ENCODE measurements at places on chromosomes 7 and 10. TPM values are rescaled to one million over a fixed set of nuclear protein-coding genes. Genes with fewer than 3 reads are reported as not detected.

DNA sequence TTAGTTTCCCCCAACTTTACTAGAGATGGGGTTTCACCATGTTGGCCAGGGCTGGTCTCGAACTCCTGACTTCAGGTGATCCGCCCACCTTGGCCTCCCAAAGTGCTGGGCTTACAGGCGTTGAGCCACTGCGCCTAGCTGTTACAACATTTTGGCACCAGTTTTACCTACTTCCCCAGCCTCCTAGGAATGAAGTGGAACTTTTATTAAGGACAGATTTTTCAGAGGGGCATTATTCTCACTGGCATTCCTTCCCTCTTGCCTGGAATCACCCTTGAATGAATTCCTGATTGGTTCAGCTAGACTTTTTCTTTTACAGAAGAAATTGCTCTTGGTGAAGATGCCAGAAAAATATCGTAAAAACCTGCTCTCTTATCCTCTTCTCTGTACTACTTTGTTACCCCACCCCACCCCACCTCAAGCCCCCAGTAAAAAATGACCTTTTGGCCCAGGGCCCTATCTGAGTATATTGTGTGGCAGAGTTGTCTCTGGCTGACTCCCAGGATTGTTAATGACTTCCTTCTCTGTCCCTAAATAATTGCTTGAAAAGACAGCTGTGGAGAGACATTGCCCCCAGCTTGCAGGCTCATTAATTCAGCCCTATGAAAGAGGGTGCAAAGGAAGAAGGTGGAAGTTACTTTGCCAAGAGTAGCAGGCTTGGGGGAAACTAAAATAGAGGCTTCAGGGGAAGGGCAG, 189.6 kb downstream of the AUTS2 start:
- H3K27ac ChIP-seq: no peak overlapping the region
- no peaks in the 10 kb centered on the region for H3K27me3 ChIP-seq
- no peaks in the 10 kb centered on the region for H3K4me1 ChIP-seq
- DNase-seq: no peak

DNA sequence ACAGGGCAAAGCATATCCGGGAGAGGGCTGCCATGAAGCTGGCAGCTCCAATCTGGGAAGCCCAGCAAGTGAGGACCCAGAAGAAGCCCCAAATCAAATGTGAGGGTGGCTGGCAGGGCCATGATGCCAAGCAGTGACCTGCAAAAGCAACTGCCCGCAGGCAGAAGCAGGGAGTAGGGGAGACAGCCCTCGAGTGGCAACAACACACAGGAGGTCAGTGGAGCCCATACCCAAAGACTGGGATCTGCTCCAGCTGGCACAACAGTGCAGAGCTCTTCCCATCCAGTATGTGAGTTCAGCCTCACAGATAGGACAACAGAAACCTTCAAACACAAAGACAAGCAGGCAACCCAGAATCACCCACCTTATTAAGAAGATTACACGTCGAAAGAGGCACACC, 45.0 kb downstream of the GRID1 start:
- H3K4me1 ChIP-seq: no peaks in the 10 kb centered on the region
- no peak for DNase-seq
- H3K36me3 ChIP-seq: no peaks in the 10 kb centered on the region
- H3K4me3 ChIP-seq: no peak overlapping the region
- H3K27me3 ChIP-seq: no peaks in the 10 kb centered on the region
- no peak overlapping the region for H3K27ac ChIP-seq

GRCh38 chr10:61376377-61376776, 76.8 kb downstream of the TMEM26 start:
- no peak for DNase-seq
- H3K27me3 ChIP-seq: no peaks in the 10 kb centered on the region
- no peaks in the 10 kb centered on the region for H3K4me1 ChIP-seq
- no peaks in the 10 kb centered on the region for H3K36me3 ChIP-seq

GRCh38 chr7:2288503-2288902, 25.7 kb downstream of the SNX8 start:
- DNase-seq: no peak
- H3K36me3 ChIP-seq: no peaks in the 10 kb centered on the region
- no peaks in the 10 kb centered on the region for H3K27me3 ChIP-seq
- H3K4me1 ChIP-seq: no peaks in the 10 kb centered on the region
- H3K4me3 ChIP-seq: no peak overlapping the region

The CYP2E1 gene
- total RNA-seq: 6.0 TPM

DNA sequence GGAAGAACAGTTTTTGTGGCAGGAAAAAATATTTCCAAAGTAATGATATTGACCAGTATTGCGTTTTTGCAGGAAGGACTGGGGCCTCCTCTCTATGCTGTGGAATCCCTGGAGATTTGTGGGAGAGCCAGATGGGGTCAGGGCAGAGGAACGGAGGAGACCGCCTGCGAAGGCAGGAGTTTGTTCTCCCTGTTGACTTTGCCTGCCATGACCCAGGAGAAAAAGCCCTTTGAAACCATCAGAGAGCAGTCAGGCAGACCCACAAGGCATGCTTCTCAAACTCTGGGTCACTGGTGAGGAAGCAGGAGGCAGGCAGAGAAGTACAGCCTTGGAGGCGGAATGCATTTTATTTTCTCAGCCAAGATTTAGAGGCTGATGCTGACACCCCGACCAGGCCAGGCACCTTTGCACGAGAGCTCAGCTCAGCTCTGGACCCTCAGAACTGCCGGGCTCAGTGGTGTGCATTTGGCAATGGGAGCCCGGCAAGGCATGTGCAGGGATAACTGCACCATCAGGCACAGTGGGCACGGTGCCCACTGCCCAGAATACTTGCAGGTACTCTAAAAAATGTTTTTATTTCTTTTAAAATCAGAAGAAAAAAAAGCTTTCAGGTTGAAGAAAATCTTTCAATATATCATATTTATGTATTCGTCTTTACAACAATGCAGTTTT, 410.4 kb downstream of the RPS24 start:
- H3K27ac ChIP-seq: no peak overlapping the region
- H3K4me3 ChIP-seq: no peak overlapping the region
- no peaks in the 10 kb centered on the region for H3K27me3 ChIP-seq
- H3K4me1 ChIP-seq: peaks cover 4% of the 10 kb centered on the region
